Endodermal cell (in vitro differentiated cells): ENCODE measurements at places on chromosomes 2 and 18. TPM values are rescaled to one million over a fixed set of nuclear protein-coding genes. Genes with fewer than 3 reads are reported as not detected.
A peak's percentile ranks its signal among the peaks of the same experiment; 100 is the strongest.

DNA sequence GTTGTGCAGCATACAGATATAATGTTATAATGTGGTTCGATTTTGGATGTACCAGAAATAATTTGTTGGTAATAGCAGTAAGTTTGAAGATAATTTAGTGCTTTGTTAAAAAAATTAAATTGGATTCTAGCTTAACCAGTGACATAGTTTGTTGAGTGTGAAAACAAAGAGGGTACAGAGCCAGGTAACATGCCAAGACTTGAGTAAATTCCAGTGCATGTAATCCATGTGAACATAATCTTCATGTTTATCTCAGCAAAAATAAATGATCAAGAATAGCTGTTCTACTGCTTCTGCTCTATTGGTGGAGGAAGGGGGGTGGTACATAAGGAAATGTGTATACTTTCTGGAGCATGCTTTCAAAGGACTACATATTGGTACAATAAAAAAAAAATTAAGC is 165.8 kb downstream of the DNAH7 start:
- no peak for DNase-seq

Gene PDE1A
- 0.23 and 0.31 TPM in 2 replicates for total RNA-seq

GRCh38 chr2:130369311-130369964 is 13.6 kb downstream of the PTPN18 start:
- no peak for DNase-seq

DNA sequence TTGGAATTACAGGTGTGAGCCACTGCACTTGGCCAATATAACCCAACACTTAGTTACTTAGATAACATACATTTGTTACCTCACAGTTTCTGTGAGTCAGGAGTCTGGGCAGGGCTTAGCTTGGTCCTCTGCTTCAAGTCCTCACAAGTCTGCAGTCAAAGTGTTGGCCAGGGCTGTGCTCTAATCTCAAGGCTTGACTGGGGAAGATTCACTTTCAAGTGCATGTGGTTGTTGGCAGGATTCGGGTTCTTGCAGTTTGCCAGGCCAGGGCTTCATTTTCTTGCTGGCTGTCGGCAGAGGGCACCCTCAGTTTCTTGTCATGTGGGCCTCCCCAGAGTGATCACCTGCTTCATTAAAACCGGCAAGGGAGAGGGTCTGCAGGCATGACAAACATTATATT is 103.7 kb downstream of the SLC4A3 start:
- DNase-seq = no peak

DNA sequence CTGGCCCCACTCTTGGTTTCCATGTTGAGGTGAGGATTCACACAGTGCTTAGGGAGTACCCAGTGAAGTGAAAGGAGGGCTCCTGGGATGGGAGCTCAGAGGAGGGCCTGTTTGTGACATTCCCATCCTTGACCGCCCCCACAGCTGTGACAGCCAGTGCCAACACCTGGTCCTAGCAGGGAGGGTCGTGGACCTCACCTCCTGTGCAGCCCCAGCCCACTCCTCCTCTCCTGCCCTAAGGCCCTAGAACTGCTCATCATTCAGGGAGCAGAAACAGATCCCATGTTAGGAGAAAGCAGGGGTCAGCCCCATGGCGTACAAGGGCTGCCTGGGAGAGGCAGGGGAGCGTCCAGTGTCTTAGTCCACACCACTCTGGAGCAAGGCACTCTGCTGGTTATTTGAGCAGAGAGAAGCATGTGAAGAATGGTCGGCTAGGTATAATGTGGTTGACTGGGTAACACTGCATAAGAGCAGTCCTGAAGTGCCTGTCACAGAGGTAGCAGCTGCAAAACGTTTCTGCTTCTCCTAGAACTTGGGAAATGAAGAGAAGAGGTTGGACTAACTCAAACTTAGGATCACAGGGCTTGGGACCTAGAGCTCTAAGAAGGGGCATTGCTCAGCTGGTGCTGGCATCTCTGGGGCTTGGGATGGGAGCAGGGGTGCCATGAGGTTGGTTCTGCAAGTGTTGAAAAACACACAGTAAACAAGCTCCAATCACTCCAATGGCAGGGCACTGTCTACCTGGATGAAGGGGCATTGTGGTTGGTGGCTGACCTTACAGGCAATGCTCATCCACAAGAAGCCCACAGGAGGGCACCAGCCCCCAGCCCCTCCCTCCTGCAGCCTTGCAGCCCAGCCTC is 55.6 kb downstream of the FAM168B start:
- DNase-seq = no peak

DNA sequence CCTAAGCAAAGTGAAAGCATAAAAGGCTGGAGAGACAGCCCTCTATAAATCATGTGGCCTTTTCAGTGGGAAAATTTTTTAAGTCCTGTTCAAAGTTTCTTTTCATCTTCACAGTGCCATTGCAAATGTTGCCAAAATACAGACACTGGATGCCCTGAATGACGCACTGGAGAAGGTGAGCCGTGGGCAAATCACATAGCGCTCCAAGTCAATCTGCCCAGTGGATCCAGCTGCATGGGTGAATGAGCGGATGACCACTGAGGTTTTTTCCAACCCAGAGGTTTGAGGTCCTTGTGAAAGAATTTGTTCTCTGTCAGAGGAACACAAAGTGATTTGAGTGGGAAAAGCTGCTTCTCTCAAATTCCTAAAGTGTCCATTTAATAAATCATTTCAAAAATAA is 11.8 kb downstream of the DAPL1 start:
- DNase-seq = no peak

GRCh38 chr2:215775106-215775505 is 238.2 kb downstream of the MREG start:
- no peak for DNase-seq

Gene EFHD1
- 6.4 and 6.8 TPM in 2 replicates for total RNA-seq

DNA sequence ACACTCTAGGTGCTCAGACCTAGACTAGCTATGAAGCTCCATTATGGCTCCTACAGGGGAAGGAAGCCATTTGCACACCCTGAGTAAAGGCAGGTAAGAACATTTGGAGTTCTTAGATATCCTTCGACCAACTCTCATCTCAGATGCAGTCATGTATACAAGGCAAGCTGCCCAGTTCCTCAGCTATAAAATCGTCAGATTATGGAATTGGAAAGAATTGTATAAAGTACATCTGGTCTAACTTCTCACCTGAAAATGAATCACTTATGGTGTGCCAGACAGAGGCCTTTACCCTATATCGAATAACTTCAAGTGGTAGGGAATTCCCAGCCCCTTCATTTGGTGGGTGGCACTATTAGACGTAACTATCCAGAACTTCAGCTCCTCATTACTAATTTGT is 79.3 kb downstream of the VIT start:
- no peak for DNase-seq

- DNase-seq = no peak
Measured at GRCh38 chr2:33518200-33518599, 41.8 kb downstream of the RASGRP3 start.

Gene PJVK
- 2.6 and 6.3 TPM in 2 replicates for total RNA-seq

Gene TMEM37
- 9.5 and 12.0 TPM in 2 replicates for total RNA-seq

Gene GRB14
- total RNA-seq = 12.5 and 16.5 TPM in 2 replicates

GRCh38 chr2:222930862-222931261 is 70.0 kb downstream of the ACSL3 start:
- no peak for DNase-seq

- no peak for DNase-seq
Measured at GRCh38 chr18:2825613-2826175, 21.1 kb upstream of the EMILIN2 start.

- DNase-seq = peak; percentile 80
Measured at GRCh38 chr2:17538022-17538843, 2.3 kb upstream of the VSNL1 start.

DNA sequence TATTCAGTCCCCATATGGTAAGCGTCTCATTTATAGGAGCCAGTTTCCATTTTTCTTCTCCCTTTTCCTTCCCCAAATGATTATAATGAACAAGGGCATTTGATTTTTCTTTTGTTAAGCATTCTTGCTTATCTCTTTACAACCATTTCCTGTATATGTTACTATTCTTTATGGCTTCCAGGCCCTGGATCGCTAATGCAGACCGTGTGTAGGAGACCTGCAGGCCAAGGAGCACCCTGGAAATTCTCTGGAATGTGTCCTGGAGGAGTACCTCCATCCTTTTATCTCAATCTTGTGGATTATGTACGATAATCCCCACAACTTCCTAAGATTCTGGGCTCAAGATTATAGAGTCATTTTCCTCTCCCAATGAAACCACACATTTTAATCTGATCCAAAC is 439.6 kb upstream of the MMADHC start:
- DNase-seq = no peak

Gene AMMECR1L
- 21.6 and 21.7 TPM in 2 replicates for total RNA-seq

Gene RMND5A
- 33.4 to 48.1 TPM (median 45.4 TPM) in 3 replicates for total RNA-seq

Gene ERMN
- total RNA-seq = 0.68 and 1.9 TPM in 2 replicates

Gene CNGA3
- 0.16 and 0.33 TPM in 2 replicates for total RNA-seq

Gene DAPL1
- not detected in 3 replicates for total RNA-seq

DNA sequence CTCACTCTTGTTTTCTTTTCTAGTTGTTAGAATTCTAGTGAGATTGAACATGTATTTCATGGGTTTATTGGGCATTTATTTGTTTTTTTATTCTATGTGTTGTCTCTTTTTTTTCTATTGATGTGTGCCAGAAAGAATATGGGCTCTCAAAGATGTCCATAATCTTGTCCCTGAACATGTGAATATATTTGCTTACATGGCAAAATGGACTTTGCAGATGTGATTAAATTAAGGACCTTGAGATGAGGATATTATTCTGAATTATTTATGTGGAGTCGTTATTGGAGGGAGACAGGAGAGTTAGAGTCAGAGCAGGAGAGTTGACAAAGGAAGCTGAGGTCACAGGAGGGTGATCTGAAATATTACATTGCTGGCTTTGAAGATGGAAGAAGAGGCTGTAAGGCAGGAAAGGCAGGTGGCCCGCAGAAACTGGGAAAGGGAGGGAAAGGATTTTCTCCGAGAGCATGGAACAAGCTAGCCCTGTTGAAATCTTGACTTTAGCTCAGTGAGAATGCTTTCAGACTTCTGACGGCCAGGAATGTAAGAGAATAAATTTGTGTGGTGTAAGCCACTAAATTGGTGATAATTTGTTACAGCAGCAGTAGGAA is 82.8 kb downstream of the NABP1 start:
- DNase-seq = no peak

DNA sequence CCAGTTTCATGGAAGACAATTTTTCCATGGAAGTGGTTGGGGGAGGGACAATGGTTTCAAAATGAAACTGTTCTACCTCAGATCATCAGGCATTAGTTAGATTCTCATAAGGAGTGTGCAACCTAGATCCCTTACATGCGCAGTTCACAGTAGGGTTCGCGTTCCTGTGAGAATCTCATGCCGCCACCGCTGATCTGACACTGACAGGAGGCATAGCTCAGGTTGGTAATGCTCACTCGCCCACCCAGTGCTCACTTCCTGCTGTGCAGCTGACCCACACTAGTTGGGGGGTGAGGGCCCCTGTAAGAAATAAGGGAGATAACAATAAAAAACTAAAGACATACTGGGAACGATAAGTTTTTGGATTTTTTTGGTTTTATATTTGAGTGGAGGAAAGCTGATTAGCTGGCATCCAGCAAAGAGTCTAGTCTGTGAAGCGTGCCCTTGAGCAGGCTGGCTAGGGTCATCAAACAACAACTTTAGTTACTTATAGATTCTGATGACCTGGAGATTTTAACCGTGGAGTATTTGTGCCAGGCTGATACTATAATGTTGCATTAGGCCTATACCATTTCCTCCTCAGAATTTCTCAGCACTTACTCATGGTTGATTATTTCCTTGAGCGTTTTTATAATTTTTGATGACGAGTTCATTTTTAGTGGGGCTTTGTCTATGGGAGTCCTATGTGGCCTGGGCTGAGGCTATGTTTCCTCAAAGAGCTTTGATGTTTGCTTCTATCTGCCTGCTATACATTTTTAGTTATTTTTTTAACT is 6.3 kb upstream of the MCFD2 start:
- no peak for DNase-seq
